H9 (cell line): ENCODE measurements at places on chromosomes 7 and 10. TPM values are rescaled to one million over a fixed set of nuclear protein-coding genes. Genes with fewer than 3 reads are reported as not detected.

PRPS1L1 gene
- not detected in 2 replicates for total RNA-seq

- DNase-seq, result no peak
Measured at GRCh38 chr10:86969421-86970041, 1.2 kb downstream of the ADIRF start.

DNA sequence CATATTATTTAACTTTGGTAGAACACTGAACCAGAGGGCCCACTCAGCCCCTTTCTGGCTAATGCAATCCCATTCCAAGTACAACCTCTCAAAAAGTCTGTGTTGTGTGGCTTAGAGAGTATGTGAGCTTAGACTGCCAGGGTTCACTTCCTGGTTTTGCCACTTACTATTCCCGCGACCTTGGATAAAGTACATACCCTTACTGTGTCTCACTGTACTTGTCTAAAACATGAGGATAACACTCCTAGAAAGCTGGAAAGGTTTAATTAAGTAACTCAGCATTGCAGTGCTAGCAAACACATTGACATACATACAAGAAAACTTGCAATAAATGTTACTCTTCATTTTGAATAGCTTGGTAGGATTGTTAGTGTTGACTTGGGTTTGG, 215.8 kb downstream of the CHCHD3 start:
- no peak for DNase-seq

DNA sequence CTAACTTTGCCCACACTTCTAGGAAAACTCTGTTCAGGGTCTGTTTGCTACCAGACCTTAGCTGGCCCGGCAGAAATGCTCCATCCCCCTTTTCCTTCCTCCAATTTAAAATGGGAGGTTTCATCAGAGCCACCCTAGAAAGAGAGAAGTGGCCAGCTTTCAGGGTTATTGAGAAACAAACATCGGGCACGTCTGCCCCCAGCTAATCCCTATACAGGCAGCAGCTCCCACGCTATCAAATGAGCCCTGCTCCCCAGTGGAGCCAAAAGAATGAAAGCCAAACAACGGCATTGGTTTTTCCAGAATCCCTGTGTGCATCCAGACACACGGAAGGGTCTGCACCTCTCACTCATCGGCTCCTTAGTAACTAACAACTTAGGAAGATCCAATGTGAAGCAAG, 132.5 kb downstream of the GRID1 start:
- no peak for DNase-seq

GRCh38 chr10:5534051-5534821, 9.5 kb downstream of the CALML3 start:
- DNase-seq, result no peak

DNA sequence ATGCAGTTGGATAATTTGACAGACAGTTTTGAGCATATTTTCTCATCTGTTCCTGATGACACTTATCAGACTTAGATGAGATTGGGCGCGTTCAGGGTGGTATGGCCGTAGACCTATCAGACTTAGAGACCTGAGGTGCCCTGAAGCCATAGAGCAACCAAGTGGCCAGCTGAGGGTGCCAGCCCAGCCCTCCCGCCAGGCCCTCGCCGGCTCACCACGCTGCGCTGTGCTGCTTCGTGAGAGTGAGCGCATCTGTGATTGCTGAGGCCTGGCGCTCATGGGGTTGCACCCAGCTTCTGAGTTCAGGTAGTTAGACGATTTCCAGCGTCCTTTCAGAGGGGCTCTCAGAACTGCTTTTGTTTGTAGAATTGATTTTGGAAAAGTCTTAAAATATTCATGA, 10.2 kb downstream of the FBH1 start:
- no peak for DNase-seq

GRCh38 chr7:92485974-92486373, 8.2 kb upstream of the ERVW-1 start:
- no peak for DNase-seq
